Body of pancreas (tissue), 4 donors: ENCODE measurements at places on chromosomes 1 and 21. TPM values are rescaled to one million over a fixed set of nuclear protein-coding genes. Genes with fewer than 3 reads are reported as not detected.

Gene TNFSF4
- 1.3 TPM for total RNA-seq

Gene HAO2
- total RNA-seq: not detected

Gene TMEM61
- total RNA-seq: 3.6 TPM

Gene STUM
- 1.3 TPM for total RNA-seq

Gene TNNT2
- not detected for total RNA-seq
